Common myeloid progenitor, CD34-positive (primary cell): ENCODE measurements at places on chromosomes 6 and 20.
A peak's percentile ranks its signal among the peaks of the same experiment; 100 is the strongest.

- DNase-seq: no peak
- no peaks in the 10 kb centered on the region for H3K27me3 ChIP-seq
- H3K4me1 ChIP-seq: peaks cover 4% of the 10 kb centered on the region
These were observed 12.1 kb downstream of the ZDHHC14 start for GRCh38 chr6:157392927-157393668.

GRCh38 chr6:144285798-144286502 is 815 bp downstream of the UTRN start:
- DNase-seq: peak; percentile 44
- peak overlapping the region; percentile 25 for H3K27ac ChIP-seq
- no peaks in the 10 kb centered on the region for H3K36me3 ChIP-seq
- no peaks in the 10 kb centered on the region for H3K27me3 ChIP-seq
- peaks cover 15% of the 10 kb centered on the region for H3K4me1 ChIP-seq

DNA sequence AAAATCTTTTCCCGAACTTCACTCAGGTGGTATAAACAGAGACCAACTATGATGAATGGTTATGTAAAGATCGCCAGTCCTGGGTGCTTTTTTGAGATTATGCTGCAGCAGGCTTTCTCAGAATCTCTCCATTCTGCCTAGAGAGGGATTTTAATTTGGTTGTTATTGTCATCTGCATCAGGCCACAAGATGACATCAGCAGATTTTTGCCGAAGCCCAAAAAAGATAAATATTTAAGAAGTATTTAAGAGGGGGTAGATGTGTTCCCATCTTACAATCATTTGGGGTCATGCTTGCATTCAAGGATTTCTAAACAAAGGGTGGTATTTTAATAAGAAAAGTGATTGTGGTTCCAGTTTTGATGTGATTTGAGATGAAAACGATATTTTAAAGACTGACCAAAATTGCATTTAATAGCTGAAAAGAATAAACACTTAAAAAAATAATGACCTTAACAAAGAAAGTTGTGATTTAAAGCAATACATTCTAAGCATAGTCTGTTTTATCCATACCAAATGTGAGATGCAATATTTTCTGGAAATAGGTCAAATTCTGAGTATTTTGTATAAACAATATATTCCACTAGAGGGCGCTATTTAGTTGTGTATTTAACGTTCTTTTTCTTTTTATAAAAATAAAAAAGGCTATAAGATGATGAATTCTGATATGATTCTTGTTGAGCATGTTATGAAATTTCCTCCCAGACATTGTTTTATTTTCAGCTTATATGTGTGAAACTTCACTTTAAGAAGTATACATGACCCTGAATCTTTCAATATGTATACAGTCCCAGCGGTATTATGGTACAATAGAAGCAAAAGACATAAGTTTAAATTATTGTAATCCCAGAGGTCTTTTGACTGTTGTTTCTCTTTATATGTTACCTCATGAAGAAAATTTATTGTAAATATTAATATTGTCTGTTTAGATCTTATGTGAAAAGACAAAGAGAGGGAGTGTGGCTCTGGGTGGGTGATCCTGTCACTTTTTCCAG is 51.0 kb upstream of the ZFP64 start:
- no peaks in the 10 kb centered on the region for H3K36me3 ChIP-seq
- H3K27me3 ChIP-seq: no peaks in the 10 kb centered on the region
- H3K4me3 ChIP-seq: no peak overlapping the region
- peak; percentile 40 for DNase-seq
- no peak overlapping the region for H3K27ac ChIP-seq
- H3K4me1 ChIP-seq: no peaks in the 10 kb centered on the region

- H3K4me1 ChIP-seq: no peaks in the 10 kb centered on the region
- no peaks in the 10 kb centered on the region for H3K36me3 ChIP-seq
- H3K27me3 ChIP-seq: no peaks in the 10 kb centered on the region
- H3K27ac ChIP-seq: no peak overlapping the region
- H3K4me3 ChIP-seq: no peak overlapping the region
These were observed 219.1 kb upstream of the STXBP5 start for GRCh38 chr6:146985111-146985510.

GRCh38 chr6:106750142-106750918 is 121.0 kb downstream of the QRSL1 start:
- no peaks in the 10 kb centered on the region for H3K4me1 ChIP-seq
- DNase-seq: no peak
- no peak overlapping the region for H3K4me3 ChIP-seq
- no peak overlapping the region for H3K27ac ChIP-seq
- no peaks in the 10 kb centered on the region for H3K36me3 ChIP-seq

- no peaks in the 10 kb centered on the region for H3K36me3 ChIP-seq
- H3K4me1 ChIP-seq: no peaks in the 10 kb centered on the region
- H3K27me3 ChIP-seq: no peaks in the 10 kb centered on the region
- no peak overlapping the region for H3K27ac ChIP-seq
- no peak for DNase-seq
These were observed 546.9 kb downstream of the HACE1 start for GRCh38 chr6:104312851-104313250.

DNA sequence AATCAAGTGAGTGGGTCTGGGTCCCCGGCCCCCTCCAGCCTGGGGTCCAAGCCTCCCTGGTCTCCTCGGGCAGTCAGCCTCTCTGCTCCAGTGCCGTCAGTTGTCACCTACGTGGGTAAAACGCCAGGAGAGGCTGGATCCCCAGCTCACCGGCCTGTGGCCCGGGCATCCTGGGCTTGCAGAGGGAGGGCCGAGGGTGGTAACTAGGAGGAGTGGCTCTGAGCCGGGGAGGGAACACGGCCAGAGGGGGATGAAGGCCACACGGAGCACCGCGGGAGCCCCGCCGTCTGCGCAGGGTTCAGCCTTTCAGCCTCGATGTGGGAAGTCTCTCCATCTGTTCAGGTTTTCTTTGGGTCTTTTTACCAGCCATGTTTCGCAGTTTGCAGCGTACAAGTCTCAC is 29.5 kb upstream of the BHLHE23 start:
- peaks cover 8% of the 10 kb centered on the region for H3K27me3 ChIP-seq
- no peak overlapping the region for H3K27ac ChIP-seq
- H3K4me1 ChIP-seq: no peaks in the 10 kb centered on the region
- DNase-seq: no peak
- no peak overlapping the region for H3K4me3 ChIP-seq

GRCh38 chr20:33653900-33654596 is 8.1 kb upstream of the C20orf144 start:
- no peaks in the 10 kb centered on the region for H3K27me3 ChIP-seq
- no peak overlapping the region for H3K27ac ChIP-seq
- H3K4me3 ChIP-seq: no peak overlapping the region
- H3K36me3 ChIP-seq: no peaks in the 10 kb centered on the region
- DNase-seq: no peak

GRCh38 chr6:36136034-36136433 is 5.7 kb downstream of the MAPK13 start:
- H3K36me3 ChIP-seq: no peaks in the 10 kb centered on the region
- no peak for DNase-seq
- no peak overlapping the region for H3K27ac ChIP-seq
- H3K27me3 ChIP-seq: peaks cover 15% of the 10 kb centered on the region
- H3K4me1 ChIP-seq: peaks cover 15% of the 10 kb centered on the region
- no peak overlapping the region for H3K4me3 ChIP-seq

DNA sequence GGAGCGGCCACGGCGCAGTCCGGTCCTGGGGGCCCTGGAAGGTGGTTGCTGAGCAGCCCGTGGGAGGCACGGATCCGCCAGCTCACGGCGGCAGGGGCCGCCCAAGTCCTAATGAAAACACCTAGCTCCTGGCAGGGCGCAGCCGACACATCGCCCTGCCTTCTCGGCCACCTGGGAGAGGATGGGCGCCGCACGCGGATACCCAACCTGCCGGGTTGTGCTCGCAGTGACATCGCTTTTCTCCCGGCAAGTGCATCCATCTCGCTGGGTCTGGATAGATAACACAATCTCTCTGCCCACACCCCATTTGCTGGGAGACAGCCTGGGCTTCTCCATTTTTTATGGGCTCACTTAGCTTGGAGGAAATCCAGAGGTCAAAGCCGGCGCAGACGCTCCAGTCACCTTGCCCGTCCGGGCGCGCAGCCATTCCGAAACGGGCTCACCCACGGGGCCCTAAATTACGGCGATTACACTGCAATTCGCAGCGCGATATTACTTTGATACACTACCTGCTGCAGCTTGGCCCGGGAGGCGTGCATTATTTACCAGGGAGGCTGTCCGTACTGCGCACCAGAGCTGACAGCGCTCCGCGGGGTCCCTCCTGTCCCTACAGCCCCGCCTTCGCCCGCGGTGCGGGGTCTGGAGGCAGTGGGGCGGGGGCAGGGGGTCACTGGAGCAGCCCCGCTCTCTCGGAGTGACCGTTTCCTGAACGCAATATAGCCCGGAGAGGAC is 36.2 kb upstream of the CCDC167 start:
- H3K4me1 ChIP-seq: peaks cover 12% of the 10 kb centered on the region
- no peak overlapping the region for H3K4me3 ChIP-seq

- H3K4me1 ChIP-seq: no peaks in the 10 kb centered on the region
- no peaks in the 10 kb centered on the region for H3K27me3 ChIP-seq
- DNase-seq: no peak
- H3K27ac ChIP-seq: no peak overlapping the region
These were observed 193.6 kb upstream of the CST7 start for GRCh38 chr20:24755411-24755922.

GRCh38 chr20:49751397-49751736 is 37.7 kb upstream of the B4GALT5 start:
- no peaks in the 10 kb centered on the region for H3K36me3 ChIP-seq
- no peaks in the 10 kb centered on the region for H3K4me1 ChIP-seq
- no peak overlapping the region for H3K4me3 ChIP-seq
- H3K27me3 ChIP-seq: no peaks in the 10 kb centered on the region
- DNase-seq: no peak
- H3K27ac ChIP-seq: no peak overlapping the region

DNA sequence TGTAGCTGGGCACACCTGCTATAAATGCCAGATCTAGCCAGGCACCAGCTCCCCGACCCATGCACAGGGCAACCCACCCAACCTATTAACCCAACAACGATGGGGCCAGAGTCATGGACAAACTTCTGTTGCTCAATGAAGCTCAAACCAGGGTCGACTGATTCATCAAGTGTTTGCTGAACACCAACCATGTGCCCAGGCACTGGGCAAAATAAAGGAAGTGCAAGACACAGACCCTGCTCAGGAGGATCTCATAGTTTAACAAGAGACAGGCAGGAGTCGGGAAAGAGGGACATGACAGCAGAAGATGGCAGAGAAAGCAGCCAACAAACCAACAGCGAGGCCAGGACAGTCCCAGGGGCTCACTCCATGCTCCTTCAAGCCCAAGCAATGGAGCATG is 18.8 kb downstream of the KCNK5 start:
- DNase-seq: no peak
- H3K4me1 ChIP-seq: peaks cover 2% of the 10 kb centered on the region
- H3K4me3 ChIP-seq: no peak overlapping the region
- no peaks in the 10 kb centered on the region for H3K36me3 ChIP-seq
- no peak overlapping the region for H3K27ac ChIP-seq
- H3K27me3 ChIP-seq: no peaks in the 10 kb centered on the region

DNA sequence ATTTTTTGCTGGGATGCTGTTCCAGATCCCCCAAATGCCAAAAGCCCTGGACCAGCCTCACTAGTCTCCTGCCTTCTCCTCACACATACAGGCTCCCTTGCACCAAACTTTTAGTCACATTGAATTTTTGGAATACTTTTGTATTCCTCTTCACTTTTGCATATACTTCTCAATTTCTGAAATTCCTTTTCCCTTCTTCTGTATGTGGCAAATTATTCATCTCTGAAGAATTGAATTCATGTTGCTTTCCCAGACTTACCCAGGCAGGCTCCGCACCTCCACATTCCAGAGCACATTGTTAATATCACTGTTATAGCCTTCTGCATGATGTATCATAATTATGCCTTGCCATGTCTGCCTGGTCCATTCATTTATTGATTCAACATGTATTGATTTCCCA is 255.3 kb upstream of the POU3F2 start:
- H3K27ac ChIP-seq: no peak overlapping the region
- no peaks in the 10 kb centered on the region for H3K36me3 ChIP-seq
- H3K27me3 ChIP-seq: no peaks in the 10 kb centered on the region
- no peak for DNase-seq
- no peak overlapping the region for H3K4me3 ChIP-seq

DNA sequence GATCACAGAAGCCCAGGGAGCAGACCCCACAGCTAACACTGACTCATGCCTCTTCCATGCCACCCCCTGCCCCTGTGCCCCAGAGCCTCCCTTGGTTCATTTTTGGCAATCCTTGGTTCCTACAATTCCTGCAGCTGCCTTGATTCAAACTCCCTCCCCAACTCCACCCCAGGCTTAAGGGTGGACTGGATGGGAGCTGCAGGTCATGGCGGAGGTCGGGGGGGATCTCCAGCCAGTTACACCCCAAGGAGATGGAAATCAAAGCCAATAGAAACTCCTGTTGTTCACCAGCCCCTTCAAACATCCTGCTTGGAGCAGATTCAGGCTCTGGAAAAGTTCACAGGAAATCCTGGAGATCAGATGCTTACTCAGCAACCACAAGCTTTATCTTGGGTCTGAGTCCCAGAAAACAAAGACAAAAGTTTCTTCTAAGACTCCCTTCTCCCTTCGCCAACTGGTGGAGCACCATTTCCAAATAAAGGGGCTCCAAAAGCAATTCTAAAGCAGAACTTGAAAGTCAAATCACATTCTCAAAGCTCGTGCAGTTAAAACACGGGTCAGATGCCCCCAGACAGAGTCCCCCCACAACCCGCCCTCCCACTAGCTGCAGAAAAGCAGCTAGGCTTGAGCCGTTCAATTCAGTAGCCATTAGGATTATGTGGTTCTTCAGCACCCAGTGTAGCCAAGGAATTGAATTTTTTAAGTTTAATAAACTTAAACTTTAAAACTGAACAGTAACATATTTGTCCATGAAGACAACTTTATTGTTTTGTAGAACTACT is 149.5 kb downstream of the ANKRD60 start:
- no peak overlapping the region for H3K4me3 ChIP-seq
- no peaks in the 10 kb centered on the region for H3K36me3 ChIP-seq
- no peak overlapping the region for H3K27ac ChIP-seq
- peaks cover 14% of the 10 kb centered on the region for H3K4me1 ChIP-seq
- no peak for DNase-seq

GRCh38 chr6:63066055-63066704 is 145.1 kb upstream of the FKBP1C start:
- H3K36me3 ChIP-seq: no peaks in the 10 kb centered on the region
- no peak overlapping the region for H3K27ac ChIP-seq
- no peaks in the 10 kb centered on the region for H3K4me1 ChIP-seq
- no peak overlapping the region for H3K4me3 ChIP-seq

- no peaks in the 10 kb centered on the region for H3K36me3 ChIP-seq
- no peak for DNase-seq
- H3K27me3 ChIP-seq: peaks cover 98% of the 10 kb centered on the region
- no peak overlapping the region for H3K4me3 ChIP-seq
These were observed 16.6 kb downstream of the POM121L2 start for GRCh38 chr6:27295301-27296079.

- H3K4me1 ChIP-seq: peaks cover 14% of the 10 kb centered on the region
- peaks cover 16% of the 10 kb centered on the region for H3K27me3 ChIP-seq
- H3K4me3 ChIP-seq: peak within 1 kb of the TSS; percentile 65
- no peak within 1 kb of the TSS for H3K27ac ChIP-seq
- H3K36me3 ChIP-seq: peaks cover 16% of the 10 kb centered on the region
These were observed at the start of gene GNMT for GRCh38 chr6:42960243-42961019. Gene GNMT, plus strand, starts transcription at chr6:42960754. Its CDS starts 14 bp downstream, at chr6:42960768.
